ENCODE measurements at places on chromosomes 1 and 21.

DNA sequence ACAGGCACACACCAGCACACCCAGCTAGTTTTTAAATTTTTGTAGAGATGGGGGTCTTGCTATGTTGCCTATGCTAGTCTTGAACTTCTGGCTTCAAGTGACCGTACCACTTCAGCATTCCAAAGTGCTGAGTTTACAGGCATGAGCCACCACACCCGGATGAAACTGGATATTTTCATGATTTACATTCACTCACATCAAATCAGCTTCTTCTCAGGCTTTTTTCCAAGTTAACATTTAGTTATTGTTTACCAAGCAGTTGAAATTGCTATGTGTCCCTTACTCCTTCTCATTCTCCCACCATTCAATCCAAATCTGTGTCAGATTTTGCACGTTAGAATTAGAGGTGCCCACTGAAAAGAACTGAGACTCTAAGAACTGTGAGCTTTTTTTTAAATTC is 18.4 kb downstream of the RIT1 start:
- DNase-seq: no peak

- DNase-seq: no peak
Measured at GRCh38 chr1:159895286-159895685, 4.7 kb downstream of the CFAP45 start.

GRCh38 chr21:16976193-16976592 is 536.6 kb upstream of the CXADR start:
- no peak for DNase-seq

DNA sequence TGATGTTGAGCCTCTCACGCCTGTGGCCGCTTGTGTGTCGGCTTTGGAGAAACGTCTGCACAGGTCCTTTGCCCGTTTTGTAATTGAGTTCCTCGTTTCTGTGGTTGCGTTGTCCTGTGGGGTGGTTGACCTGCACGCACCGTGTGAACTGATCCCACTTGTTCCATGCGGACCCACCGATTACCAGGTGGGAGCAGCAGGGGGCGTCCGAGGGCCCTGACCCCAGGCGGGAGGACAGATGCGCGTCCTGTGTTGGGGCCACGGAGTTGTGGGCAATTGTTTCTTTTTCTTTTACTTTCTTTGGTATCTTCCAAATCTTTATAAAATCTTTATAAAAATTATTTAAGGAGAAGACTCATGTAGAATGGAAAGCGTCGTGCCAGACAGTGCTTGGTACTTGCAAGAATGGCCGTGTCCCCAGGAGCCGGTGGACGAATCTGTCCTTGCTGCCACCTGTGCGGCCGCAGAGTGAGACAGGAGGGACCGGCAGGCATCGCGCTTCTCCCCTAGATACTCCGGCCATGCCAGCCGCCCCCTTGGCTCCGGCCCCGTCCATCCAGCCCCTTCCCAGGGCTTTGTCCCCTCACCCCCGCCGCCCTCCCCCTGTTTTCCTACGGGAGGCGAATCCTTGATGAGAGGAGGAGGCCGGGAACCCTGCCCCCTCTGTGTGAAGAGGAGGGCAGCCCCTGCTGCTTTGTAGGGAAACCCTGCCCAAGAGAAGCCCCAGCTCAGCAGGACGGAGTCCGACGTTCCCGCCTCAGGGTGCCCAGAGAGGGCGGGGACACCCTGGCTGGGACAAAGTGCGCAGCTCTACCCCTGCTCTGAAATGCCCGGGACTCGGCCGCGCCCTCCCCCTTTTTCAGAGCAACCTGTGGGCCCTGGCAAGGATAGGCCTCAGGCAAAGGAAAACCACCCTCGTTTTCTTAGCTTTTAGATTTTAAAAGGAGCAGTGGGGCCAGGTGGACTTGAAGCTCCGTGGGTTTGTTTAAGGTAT is 41.7 kb downstream of the PRKCZ start:
- no peak for DNase-seq

GRCh38 chr1:74512170-74512915 is at the start of gene LRRC53:
Gene LRRC53 (minus strand): TSS chr1:74512611. CDS start chr1:74483349, 29,262 bp downstream.
- no peak for DNase-seq

- no peak for DNase-seq
Measured at GRCh38 chr21:15801352-15801863, 71.6 kb downstream of the USP25 start.

- DNase-seq: no peak
Measured at GRCh38 chr1:159944623-159945455, 574 bp downstream of the IGSF9 start.

- no peak for DNase-seq
Measured at GRCh38 chr1:78474092-78474491, 16.7 kb upstream of the PTGFR start.

GRCh38 chr1:18639368-18640055 is 8.9 kb downstream of the PAX7 start:
- no peak for DNase-seq

DNA sequence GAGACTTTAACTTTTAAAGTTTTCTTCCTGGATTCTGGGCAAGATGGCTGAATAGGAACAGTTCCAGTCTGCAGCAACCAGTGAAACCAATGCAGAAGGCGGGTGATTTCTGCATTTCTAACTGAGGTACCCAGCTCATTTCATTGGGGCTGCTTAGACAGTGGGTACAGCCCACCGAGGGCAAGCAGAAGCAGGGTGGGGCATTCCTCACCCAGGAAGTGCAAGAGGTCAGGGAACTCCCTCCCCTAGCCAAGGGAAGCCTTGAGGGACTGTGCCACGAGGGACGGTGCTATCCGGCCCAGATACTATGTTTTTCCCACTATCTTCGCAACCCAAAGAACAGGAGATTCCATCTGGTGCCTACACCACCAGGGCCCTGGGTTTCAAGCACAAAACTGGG is 121.0 kb downstream of the VAV3 start:
- no peak for DNase-seq
